NCI-H1694 treated with DMSO at 0.1 percent for 48 hours (cell line): ENCODE measurements at places on chromosomes 4 and X.
A peak's percentile ranks its signal among the peaks of the same experiment; 100 is the strongest.

DNA sequence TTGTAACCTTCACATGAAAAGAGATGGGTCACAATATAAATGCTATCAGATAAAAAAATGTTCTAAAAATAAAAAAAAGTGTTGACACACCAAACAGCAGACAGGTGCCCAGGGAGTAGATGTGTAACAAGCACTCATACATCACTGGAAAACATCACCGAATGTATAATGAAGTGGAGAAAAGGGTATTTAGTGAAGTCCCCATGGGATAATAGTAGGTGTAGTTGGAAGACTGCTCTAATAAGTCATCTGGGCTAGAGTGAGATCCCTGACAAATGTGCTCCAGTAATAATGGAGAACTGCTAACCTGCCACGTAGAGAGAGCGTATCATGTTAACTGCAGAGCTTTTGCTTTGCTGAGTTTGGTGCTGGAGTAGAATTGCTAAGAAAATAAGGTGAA is 152.0 kb downstream of the GRIA2 start:
- DNase-seq = no peak

DNA sequence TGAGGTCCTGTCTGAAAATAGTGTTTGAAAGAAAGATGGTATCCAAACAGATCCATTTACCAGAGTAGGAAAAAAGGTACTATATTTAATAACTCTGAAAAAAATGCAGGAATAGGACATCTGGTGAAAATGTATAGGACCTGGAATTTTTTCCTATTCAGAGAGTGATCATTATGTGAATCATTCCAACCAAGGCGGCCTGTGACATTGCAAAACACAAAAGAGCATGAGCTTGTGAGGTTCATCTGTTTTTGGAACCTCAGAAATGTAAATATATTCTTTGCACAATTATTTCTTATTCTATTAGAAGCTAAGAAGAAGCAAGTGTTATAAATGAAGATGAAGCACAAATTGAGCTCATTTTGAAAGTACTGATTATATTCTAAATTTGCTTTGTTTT is 2.0 kb downstream of the C4orf51 start:
- DNase-seq = no peak

GRCh38 chr4:162151850-162152249 is 11.9 kb downstream of the FSTL5 start:
- DNase-seq = no peak

DNA sequence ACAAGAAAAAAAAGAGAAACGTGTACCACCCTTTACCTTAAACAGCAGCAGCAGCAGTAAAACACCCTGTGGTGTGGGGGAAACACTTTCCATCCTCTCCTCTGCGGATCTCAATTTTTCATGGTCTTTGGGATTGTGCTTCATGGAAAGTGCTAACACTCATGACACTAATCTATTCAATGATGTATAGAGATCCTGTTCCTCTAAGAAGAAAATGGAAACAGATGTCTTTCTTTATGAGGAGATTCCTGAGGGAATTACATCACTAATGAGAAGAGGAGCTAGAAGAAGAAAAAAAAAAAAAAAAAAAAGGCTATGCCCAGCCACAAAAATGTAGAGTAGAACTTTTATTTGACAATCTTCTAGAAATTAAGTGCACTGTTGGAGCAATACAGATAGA is 62.9 kb upstream of the NDST3 start:
- no peak for DNase-seq

DNA sequence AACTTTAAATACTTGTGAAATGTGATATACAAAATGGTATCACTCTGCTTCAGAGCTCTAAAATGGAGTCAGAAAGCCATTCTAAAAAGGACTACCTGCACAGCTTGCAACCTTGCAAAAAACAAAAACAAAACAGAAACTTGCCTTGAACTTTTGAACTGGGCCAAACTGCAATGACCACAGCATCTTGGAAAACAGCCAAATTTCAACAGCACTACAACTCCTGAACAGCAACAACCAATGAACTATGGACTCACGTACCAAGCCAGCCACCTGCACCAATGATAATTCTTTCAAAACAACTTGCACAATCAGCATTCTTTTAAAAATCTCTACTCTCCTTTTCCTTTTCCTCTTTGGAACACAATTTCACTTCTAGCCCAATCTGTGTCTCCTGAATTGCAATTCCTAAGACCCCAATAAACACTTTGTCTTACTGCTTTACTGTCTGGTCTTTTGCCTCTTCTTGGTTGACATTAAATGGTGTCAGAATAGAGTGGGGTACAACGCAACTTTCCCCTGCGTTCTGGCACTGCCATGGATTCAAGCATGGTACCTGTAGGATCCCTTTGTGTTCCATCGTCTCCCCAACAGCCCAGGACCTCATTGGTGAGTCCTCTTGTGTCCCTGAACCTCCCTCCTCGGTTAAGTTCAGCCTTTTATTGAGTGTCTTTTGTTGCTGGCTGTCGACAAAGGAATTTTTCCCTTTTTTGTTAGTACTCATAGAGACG is 35.7 kb upstream of the FMR1 start:
- DNase-seq = no peak

DNA sequence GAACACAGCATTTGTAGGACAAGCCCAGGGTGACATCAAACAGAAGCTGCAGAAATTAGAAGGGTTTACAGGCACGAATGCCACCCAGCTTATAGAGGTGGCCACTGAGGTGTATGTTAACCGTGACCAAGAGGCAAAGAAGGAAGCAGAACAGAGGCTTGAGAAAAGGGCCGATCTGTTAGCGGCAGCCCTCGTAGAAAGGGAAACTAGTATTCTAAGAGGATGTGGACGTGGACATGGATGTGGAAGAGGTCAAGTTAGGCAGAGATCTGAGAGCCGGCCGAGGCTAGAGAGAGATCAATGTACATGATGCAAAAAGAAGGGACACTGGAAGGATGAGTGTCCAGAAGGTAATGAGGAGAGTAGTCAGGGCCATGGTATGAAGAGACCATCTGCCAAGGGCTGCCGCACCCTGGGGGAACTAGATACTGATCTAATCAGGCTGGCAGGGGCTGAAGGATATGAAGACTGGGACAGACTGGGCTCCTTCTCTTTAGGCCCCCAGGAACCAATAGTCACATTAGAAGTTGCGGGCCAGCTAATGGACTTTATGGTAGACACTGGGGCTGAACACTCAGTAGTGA is 27.5 kb downstream of the LIAS start:
- DNase-seq = no peak

GRCh38 chr4:127012549-127012948 is 620.2 kb upstream of the INTU start:
- peak; percentile 32 for DNase-seq

DNA sequence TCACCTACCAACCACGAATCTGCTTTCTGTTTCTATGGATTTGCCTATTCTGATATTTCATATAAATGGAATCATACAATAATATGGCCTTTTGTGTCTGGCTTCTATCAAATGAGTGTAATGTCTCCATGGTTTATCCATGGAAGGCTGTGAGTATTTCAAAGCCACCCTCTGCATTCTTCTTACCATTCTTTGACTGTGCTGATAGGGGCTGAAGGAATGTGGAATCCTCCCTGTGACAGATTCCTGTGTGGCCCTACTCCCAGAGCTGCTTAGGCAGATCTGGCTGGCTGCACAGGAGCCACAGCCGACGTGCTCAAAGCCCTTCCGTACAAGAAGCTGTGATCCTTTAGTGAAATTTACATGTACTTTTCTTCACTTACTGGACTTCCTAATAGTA is 163.2 kb downstream of the HS6ST2 start:
- no peak for DNase-seq

GRCh38 chrX:9786798-9787635 is 788 bp downstream of the SHROOM2 start:
- no peak for DNase-seq

- DNase-seq = no peak
Measured at GRCh38 chrX:72569786-72570185, 2.9 kb downstream of the HDAC8 start.

GRCh38 chrX:87045352-87045751 is 472.2 kb upstream of the KLHL4 start:
- DNase-seq = no peak

DNA sequence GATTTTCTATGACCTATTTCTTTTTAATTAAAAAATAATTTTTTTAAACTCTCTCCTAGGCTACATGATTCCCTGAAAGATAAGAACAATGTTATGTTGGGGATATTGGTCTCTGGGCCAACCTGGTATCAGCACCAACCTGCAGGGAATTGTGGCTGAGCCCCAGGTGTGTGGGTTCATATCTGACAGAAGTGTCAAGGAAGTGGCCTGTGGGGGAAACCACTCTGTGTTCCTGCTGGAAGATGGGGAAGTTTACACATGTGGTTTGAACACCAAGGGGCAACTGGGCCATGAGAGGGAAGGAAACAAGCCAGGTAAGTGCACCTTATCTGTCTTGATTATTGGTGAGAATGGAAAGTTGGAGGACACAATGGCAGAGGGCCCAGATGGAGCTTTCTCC is 13.5 kb downstream of the HERC3 start:
- no peak for DNase-seq

GRCh38 chrX:39308126-39308525 is 506.9 kb downstream of the MID1IP1 start:
- no peak for DNase-seq
